Activated CD8-positive, alpha-beta memory T cell treated with anti-CD3 and anti-CD28 coated beads for 48 hours (primary cell): ENCODE measurements at places on chromosomes 11 and 22.
A peak's percentile ranks its signal among the peaks of the same experiment; 100 is the strongest.

GRCh38 chr11:121221496-121222200 lies 70.9 kb upstream of the SC5D start:
- no peak for DNase-seq

DNA sequence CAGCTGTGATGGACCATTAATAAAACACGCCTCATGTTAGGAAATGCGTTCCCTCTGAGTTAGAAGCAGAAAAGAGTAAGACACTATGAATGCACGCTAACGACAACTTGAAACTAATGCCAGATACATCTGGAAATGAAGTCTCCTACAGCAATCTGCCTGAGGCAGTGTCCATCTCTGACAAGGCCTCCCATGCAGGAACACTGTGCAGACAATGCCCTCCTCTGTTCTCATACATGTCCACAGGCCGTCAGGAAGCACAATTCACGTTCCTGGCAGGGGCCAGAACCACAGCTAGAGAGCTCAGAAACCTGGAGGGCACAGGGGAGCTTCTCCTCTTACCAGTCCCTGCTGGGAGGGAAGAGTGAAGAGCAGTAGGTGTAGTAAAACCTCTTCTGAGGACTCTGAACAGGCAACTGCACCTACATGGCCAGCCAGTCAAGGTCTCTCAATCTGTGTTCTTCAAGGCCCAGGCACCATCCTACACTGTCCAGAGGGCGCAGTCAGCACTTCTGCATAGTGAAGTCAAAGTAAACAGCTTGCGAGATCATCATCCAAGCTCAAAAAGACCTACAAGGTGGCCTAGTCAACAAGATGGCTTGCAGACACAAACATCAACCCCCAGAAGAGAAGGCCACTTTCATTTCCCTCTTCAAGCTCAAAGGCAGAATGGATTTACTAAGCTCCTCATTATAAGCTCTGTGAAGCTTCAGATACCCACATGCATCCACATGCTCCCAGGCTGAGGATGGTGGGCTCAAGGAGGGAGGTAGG lies 41.5 kb upstream of the CYP2D6 start:
- DNase-seq: no peak

DNA sequence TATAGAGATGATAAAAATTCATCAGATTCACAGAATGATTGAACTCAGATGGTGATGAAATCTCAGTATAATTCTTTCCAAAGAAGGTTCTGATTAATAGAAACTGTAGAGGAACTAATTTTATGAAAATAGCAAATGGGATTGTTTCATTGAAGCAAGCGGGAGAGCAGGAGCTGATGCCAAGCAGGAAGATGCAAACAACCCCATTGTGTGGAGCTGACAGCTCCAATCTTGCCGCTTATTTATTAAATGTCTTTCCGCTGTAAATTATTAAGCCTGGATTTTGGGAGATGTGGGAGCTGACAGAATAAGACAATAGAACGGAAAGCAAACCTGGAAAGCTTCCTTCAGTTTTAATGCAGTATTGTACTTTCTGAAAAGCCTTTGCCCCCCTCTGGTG lies 6.0 kb upstream of the TMEM218 start:
- DNase-seq: no peak

DNA sequence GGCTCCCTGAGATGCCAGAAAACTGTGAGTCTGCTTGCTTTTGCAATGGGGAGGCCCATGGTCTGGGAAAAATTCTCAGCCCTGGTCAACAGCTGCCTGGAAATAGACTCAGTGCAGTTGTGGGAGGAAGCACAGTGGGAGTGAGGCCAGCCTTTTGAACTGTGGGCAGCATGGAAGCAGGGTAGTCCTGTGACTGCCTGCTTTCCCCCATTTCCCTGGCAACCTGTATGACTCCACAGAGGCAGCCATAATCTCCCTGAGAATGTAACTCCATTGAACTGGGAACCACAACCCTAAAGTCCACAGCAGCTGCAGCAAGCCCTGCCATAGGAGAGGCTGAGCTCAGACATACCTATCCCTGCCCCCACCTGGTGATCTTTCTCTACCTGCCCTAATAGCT lies 494.6 kb upstream of the FAT3 start:
- DNase-seq: no peak

- DNase-seq: no peak
These were observed 9.1 kb downstream of the F2 start for GRCh38 chr11:46727952-46728658.

- DNase-seq: no peak
These were observed 115.6 kb downstream of the PTPRJ start for GRCh38 chr11:48095779-48096470.

- DNase-seq: no peak
These were observed 115.4 kb upstream of the NAV2 start for GRCh38 chr11:19597206-19597605.

DNA sequence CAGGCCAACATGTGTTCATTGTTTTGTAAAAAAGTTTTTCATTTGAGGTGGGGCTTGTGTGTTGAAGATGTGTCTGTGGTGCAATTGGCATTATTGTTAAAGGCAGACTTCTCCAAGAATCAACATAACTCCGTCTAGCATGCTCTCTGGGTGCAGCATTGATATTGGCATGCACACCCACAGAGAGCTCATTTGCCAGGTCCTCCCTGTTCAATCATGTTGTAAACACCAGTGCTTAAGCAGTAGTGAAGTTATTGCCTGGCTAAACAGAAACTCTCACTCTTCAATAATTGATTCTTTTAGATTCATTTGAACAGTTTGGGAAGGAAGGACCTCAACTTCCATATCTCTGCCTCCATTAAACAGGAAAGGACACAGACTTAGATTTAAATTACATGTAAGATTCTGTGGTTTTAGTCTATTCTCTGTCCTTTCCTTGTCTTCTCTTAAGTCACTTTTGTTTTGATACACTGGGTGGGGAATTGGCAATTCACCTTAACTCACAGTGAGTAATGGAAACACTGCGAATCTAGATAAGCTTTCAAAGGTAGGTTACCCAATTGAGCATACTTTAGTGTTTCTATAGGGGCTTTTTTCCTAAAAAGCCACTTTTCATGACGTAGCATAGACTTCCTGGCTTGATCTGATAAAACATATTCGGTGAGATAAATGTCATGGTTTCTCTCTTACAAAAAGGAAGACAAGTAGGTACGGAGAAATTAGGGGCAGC lies 30.8 kb upstream of the EXPH5 start:
- no peak for DNase-seq

- DNase-seq: no peak
These were observed 503.4 kb downstream of the DLG2 start for GRCh38 chr11:85123752-85124231.

- DNase-seq: no peak
These were observed 11.3 kb upstream of the NLRP6 start for GRCh38 chr11:266676-267439.

GRCh38 chr11:126930091-126930841 lies 70.3 kb downstream of the KIRREL3 start:
- DNase-seq: no peak

- no peak for DNase-seq
These were observed 30.8 kb downstream of the CBL start for GRCh38 chr11:119236891-119237290.

GRCh38 chr22:46803031-46803880 lies 40.8 kb downstream of the TBC1D22A start:
- DNase-seq: peak; percentile 47

DNA sequence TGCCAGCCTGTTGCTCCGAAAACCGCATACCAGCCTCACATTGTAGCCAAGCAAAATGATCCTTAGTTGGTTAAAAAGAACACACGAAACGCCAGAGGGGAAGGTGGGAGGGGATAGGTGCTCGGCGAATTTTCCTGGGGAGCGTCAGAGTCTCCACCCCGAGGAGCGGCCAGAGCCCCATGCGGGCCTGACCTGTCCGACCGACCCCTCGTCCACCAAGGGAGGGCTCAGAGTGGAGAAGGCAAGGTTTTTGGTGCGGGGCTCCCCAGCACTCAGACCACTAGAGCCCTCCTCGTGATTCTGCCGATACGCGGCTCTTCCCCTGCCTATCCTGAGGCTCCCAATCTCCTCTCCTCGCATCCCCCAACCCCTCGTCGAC lies 39.6 kb downstream of the DIXDC1 start:
- no peak for DNase-seq

DNA sequence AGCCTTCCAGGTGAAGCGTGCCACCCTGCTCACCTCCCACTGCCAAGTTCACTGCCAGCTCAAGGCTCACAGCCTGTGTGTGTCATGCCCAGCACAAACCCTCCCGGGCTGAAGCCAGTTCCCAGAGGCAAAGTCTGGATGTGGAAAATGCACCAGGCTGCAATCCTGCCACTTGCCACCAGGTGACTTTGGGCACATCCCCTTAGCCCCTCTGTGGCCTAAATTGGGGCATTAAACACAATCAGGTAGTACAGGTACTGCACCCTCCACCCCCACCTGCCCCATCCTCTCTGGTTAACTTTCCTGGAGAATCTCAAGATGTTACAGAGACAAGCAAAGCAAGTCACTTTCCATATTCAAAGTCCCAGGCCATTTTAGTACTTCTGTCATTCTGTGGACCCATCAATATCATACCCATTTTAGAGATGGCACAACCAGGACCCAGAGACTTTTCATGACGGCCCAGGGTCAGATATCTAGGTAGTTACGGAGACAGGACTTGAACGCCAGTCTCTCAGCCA lies 1.8 kb upstream of the RASD2 start:
- DNase-seq: no peak

GRCh38 chr11:36672815-36673450 lies 74.9 kb upstream of the RAG2 start:
- no peak for DNase-seq

DNA sequence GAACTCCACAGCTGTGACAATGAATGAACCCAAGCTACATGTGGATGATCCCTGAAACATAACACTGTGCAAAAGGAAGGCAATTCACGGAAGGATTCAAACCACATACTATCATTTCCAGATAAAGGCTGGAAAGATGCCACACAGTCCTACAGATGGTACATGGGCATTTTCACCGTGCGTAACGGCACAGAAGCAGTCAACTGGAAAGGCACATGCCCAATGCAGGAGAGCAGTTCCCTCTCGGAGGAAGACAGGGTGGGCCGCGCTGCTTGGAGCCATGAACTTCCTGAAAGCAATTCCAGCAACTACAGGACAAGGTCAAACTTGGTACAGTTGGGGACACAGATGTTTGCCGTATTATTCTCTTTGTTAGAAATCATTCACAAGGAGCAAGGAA lies 103.7 kb downstream of the SHANK2 start:
- no peak for DNase-seq

DNA sequence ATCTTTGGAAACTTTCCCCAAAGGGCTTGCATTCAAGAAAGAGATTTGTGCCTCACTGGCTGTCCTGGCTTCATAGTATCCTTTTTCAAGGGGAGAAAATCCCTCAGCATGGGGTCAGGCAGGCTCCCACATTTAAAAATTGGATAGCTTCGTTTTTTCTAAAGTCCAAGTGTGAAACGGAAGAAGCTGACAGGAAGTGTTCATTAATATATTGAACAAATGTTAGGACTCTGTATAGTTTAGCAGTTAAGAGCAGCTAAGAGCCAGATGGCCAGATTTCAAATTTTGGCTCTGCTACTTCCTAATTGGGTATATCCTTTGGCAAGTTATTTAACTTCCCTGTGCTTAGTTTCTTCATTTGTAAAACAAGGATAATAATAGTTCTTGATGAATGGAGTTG lies 354.9 kb upstream of the FAT3 start:
- DNase-seq: no peak

DNA sequence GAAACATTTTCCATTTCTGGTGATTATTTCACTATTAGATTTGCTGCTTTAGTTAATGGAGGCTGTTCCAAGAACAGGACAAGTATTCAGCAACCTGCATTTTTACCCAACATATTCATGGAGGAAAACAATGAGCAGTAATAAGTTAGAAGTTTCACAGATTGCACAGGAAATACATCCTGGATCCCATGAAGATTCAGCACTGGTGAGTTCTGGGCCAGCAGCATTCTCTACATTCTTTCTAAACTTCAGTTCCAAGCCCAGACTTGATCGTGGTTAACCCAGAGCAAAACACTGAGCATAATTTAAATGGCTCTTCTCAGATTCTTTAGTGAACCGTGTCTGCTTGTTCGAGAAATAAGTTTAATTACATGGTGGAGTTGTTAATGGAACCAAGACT lies 3.8 kb downstream of the FJX1 start:
- no peak for DNase-seq

DNA sequence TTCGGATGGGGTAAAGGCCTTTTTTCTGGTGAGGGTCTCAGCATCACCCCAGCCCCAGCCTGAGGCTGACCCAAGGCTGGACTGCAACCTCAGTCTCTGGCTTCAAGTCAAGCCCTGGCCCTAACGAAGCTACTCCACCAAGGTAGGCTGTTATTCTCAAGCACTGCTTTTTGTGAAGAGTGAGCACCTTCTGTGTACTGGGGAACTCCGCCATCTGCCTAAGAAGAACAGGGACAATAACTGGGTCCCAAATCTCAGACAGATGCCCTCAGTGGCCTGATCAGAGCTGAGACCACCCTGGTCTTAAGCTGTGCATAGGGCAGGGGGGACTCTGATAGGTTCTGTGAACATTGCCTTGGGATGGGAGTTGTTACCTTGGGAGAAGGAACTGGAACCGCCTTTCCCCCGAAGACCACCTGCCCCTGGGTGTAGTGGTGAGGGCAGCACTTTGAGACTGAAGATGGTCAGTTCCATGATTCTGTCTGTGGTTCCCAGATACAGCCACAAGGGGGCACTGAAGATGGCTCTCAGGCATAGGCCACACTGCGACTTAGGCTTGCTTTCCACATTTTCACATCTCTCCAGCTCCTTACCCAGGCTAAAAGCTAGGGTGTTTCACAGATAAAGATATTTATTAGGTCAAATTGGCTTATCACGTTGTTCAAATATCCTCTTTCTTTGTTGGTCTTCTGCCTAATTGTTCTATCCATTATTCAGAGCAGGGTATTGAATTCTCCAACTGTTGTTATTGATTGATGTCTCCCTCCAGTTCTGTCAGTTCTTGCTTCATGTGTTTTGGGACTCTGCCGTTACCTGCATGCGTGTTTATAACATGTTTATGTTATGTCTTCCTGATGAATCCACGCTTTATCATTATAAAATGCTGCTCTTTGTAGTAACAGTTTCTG lies 11.8 kb upstream of the UVRAG start:
- DNase-seq: peak; percentile 35

DNA sequence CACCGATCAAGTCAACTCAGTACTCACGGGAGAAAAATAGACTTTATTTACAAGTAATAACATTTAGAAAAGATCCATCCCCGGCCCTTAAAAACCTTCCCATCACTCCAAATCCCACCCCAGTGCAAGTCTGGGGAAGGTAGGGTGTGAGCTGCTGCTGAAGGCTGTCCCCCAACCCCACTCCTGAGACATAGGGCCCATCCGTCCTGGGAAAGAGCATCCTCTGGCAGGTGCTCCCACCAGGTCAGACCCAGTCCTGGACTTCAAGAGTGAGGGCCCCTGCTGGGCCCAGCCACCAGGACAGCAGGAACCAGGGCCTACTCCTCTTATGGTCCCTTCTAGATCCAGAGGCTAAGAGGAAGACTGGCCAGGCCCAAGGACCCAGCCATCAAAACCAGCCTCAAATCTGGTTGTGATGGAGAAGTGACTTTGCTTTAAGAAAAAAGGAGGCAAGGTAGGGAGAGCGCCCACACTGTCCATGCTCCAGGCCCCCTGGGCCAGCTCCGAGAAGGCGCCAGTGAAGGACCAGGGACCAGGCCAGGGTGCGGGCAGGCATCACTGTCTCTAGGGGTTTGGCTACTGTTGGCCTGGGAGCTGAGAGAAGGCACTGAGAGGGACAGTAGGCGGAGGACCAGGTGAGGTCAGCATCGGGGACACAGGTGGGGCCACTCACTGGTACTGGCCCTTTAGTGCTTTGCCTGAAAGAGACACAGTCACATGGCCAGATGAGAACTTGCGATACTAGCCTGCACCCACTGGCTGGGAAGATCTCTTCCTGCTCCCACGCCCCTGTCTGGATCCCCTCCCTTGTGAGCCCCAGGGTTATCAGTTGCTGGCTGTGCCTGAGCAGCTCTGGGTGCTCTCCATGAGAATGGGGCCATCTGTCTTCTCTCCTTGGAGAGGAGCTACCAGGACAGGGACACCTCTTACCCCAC lies 4.4 kb downstream of the IL18BP start:
- DNase-seq: no peak
